ENCODE measurements at places on chromosomes 3 and 15. TPM values are rescaled to one million over a fixed set of nuclear protein-coding genes. Genes with fewer than 3 reads are reported as not detected.

DNA sequence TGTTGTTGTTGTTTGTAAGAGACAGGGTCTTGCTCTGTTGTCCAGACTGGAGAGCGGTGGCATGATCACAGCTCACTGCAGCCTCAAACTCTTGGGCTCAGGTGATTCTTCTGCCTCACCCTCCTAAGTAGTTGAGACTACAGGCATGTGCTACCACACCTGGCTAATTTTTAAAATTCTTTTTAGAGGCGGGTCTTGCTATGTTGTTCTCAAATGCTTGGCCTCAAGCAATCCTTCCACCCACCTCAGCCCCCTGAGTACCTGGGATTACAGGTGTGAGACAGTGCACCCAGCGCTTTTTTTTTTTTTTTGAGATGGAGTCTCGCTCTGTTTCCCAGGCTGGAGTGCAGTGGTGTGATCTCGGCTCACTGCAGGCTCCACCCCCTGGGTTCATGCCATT lies 46.7 kb downstream of the TMOD3 start:
- no peak for DNase-seq

GRCh38 chr15:92365906-92366305 lies 27.8 kb upstream of the ST8SIA2 start:
- DNase-seq, result no peak

DNA sequence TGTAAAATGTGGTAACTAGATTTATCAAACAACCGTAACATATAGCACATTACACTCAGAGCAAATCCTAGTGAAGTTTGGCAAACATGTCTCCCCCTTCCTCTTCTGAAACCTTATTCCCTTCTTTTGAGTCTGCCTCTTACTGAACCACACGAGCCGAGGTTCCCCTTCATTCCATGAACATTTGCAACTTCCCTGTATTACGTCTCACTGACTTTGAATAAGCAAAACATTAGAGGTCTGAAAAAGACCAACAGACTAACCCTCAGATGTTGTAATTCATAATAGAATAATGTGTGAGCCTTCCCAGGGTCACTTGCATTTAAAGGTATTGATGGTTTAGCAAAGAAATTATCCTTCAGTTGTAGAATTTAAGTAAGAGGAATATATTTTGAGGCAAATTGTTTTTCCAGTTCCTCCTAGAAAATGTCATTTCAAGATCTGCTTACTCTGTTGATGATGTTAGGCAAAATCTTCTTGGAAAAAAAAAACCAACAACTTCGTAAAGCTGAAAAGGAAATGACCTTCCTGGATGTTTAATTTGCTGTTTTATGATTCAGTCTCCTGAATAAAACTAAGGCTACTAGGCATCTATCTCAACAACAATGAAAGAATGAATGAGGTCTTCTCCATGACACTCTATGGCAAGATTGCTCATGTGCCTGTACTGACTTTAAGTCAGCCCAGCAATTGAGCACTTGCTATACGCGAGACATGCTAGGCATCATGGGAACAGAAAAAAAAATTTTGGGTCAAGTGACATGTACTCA lies 296.9 kb upstream of the NECTIN3 start:
- DNase-seq, result no peak

DNA sequence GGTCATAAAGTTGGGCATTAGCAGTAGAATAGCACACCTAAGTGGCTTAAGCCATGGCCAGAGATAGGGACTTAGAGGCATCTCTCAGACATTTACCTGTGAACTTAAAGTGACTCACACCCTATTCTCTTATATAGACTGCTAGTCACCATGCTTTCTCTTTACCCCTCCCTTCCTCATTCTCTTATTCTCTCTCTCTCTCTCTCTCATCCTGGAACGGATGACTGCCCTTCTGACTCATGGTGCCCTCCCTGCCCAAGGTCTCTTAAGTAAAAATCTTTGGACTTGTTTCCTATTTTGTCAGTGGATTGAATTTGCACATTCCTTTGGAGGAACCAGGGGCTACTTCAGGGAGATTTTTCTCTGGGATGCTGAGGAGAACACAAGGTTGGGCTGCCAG lies 58.8 kb downstream of the NPAP1 start:
- DNase-seq, result no peak

DNA sequence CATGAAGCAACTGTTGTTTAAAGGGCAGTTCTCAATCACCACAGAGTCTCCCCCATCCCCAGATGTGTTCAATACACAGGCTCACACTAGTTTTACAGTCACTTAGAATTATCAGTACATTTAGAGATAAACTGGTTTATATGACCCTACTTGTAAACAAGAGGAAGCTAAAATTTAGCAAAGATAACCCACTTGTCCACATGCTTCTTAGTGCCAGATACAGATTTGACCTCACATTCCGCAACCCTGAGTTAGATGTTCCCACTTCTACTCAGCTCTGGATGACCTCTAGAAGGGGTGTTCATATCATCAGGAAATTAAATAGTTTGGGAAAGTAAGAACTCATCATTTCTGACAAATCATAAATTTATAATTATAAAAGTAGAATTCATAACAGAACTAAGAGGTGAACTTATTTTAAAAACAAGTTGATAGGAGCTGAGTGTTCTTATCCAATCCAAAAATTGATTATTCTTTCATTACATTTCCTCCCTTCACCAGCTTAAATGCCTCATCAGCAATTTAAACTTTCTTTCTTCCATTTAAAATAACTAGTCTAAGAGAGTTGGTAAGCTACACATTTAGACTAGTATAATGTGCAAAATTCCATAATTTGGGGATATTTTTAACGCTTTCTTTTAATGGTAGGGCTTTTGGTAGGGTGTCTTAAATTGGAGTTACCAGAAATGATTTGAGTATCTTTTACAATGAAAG lies 131.2 kb downstream of the FBN1 start:
- DNase-seq, result no peak

- DNase-seq, result no peak
Observed at GRCh38 chr3:61979638-61980037, 393.7 kb downstream of the FEZF2 start.

DNA sequence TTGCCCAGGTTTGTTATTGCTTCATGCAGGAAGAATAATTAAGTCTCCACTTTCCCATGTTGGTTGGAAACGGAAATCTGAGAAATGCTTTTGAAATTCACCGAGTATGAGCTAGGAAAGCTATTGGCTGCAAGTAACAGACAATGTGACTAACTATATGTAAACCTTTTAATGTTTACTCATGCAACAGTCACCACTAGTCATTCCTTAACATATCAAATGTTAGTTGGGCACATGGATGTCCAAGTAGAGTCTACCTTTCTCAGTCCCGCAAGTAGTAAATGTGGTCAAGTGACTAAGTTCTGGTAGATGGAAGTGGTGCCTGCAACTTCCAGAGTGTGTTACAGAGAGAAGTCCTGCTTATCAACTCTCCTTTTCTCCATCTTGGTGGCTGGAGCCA lies 52.5 kb downstream of the KLF15 start:
- DNase-seq, result no peak

- no peak for DNase-seq
Observed at GRCh38 chr3:159273608-159274007, 471.8 kb downstream of the MFSD1 start.

GRCh38 chr15:66461917-66462316 lies 35.6 kb downstream of the SNAPC5 start:
- no peak for DNase-seq

DNA sequence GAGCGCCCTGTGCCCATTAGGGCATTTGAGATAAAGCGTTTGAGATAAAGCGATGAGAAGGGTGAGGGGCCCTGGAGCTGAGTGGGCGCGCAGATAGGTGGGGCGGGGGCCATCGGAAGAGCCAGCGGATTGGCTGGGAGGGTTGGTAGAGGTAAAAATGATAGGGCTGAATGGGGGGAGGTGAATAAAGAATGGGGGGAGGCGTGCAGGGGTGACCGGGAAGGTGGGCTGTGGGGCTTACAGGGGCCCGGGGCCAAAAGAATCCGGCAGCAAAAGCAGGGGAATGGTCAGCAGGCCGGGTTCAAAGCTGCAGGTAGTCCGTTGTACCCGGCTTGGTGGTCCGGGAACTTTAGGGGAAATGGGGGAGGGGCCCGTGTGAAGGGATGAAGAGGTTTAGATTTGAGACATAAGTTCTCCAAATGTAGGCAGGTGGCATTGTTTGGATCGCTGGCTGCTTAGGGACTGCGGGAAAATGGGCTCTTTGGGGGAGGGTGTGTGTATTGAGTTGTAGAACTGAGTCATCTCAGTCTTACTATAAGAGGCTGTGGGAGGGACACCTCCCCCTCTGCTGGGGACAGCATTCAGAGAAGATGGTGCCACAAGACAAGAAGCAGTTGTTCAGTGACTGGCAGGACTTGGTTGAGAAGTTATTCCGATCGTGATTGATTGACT lies 610 bp downstream of the ARID3B start:
- peak; percentile 54 for DNase-seq

GRCh38 chr3:13042127-13042701 lies 31.0 kb downstream of the IQSEC1 start:
- DNase-seq, result no peak

GRCh38 chr15:85397151-85397550 lies 16.7 kb downstream of the AKAP13 start:
- no peak for DNase-seq

- DNase-seq, result no peak
Observed at GRCh38 chr3:133674290-133674919, 12.7 kb upstream of the TOPBP1 start.

DNA sequence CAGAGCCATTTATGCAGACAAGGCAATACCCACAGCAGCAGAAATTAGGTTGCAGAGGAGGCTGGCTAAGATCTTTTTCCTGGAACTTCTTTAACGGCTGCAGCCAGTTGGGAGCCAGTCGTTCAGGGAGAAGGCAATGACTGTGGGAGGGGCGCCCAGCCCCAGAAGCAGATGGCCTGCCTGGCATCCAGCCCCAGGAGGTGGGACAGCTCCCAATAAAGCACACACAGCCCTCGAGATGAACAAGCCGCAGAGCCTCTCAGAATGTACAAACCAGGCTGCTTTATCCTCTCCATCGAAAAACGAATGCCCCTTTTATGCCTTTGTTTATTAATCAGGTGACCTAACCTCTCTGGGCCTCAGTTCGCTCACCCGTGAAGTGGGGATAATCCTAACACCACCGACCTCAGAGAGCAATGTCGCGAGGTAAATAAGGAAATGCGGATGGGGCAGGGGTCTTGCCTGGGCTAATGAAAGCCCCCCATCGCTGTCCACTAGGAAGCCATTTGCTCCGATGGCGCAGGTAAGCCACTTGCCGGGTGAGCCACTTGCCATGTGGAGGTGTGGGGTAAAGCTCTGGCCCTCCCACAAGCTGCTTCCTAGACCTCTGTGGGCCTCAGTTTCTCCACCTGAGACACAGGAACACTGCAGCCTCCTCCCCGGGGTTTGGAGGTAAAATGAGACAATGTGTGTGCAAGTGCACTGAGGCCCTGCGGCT lies 35.8 kb downstream of the MGLL start:
- peak; percentile 30 for DNase-seq

DNA sequence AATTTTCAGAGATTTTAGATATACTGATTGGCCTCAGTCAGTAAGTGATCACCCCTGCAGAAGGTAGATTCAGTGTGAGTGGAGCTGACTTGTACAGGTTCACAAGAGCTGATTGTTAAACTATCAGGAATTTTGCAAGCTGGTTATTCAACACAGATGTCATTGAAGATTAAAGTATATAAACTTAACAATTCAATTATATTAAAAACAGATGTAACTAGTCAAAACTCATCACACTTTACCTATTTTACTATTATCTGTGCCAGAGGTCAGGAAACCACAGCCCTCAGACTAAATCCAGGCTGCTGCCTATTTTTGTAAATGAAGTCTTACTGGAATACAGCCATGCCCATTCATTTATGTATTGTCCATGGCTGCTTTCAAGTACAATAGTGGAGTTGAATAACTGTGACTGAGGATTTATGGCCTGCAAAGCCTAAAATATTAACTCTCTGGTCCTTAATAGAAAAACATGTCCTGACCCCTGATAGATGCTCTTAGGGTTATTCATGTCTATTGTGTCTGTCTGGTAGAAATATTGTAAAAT lies 429.3 kb upstream of the PDZRN3 start:
- DNase-seq, result no peak

DNA sequence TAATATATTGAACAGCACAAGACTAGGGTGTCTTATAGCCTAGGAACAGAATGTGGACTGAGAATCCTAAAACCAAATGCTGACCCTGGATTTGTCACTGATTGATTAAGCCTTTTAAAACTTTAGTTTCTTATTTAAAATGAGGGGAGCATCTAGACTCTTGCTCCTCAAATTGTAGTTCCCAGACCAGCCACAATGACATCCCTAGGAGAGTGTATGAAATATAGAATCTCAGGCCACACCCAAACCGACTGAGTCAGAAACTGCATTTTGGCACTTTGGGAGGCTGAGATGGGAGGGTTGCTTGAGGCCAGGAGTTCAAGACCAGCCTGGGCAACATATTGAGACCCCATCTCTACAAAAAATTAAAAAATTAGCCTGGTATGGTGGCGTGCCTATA lies 287.8 kb upstream of the UMPS start:
- DNase-seq, result no peak

DNA sequence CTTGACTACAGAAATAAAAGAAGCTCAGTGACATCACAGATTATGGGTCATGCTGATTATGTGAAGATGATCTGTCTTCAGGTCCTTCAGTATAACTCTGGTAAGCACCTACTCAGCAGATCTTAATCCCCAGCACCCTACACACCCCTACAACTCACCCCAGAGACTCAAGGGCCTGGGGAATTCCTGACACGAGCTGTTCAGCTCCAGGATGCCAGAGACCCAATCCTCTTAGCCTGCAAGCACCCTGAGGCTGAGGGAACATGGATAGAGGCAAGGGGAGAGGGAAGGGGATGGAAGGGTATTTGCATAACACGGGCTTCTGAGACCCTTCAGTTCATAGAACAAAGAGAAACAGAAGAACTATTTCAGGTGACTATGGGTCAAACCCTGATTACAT lies 13.0 kb downstream of the GLB1 start:
- DNase-seq, result no peak

- no peak for DNase-seq
Observed at GRCh38 chr3:131778526-131778925, 256.3 kb downstream of the CPNE4 start.

Gene MUSTN1
- not detected for total RNA-seq

Gene GPR149
- total RNA-seq, result 7.7 TPM

Gene FAM43A
- total RNA-seq, result 4.5 TPM

Gene ITGA11
- total RNA-seq, result 2.0 TPM

Gene UBA5
- total RNA-seq, result 77.9 TPM

Gene PDZRN3
- total RNA-seq, result 45.7 TPM

Gene ARHGEF3
- total RNA-seq, result 26.1 TPM

Gene TRAT1
- total RNA-seq, result not detected

Gene RTP1
- 0.41 TPM for total RNA-seq
